ENCODE measurements at places on chromosomes 3 and 15. TPM values are rescaled to one million over a fixed set of nuclear protein-coding genes. Genes with fewer than 3 reads are reported as not detected.

Gene SV2B
- total RNA-seq = not detected

- no peak for DNase-seq
These were observed 37.7 kb upstream of the GNB5 start for GRCh38 chr15:52228921-52229320.

- no peak for DNase-seq
These were observed 13.4 kb upstream of the RTP1 start for GRCh38 chr3:187183903-187184302.

- DNase-seq = no peak
These were observed 2.3 kb downstream of the PLA2G4E start for GRCh38 chr15:42018306-42019224.

Gene PTH1R
- total RNA-seq = 0.34 TPM

- DNase-seq = no peak
These were observed 16.8 kb downstream of the PLA2G4B start for GRCh38 chr15:41855261-41855961.

- DNase-seq = no peak
These were observed 752 bp downstream of the CEP63 start for GRCh38 chr3:134486577-134487041.

GRCh38 chr3:165837058-165837525 is at the start of gene BCHE:
TSS of gene BCHE (minus strand) at chr3:165837423. CDS start at chr3:165831033, 6,390 bp downstream.
- DNase-seq = peak; percentile 33

- DNase-seq = no peak
These were observed 414.9 kb downstream of the RBMS3 start for GRCh38 chr3:29695643-29696198.

DNA sequence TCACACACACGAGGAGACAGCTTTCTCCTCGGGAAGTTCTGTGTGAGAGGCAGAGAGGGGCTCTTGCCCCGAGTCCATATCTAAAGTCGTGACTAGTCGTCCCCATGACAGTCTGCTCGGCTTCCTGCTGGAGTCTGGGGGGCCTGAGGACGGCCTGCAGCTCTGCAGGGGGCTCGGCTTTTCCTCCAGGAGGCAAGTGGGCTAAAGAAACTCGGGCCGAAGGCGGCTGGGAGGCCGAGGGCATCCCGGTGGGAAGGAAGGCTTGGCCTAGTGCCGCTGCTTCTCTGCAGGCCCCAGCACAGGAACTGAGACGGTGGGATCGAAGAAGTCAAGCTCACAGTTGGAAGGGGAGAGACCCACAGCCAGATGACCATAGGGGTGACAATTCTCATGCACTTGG is 25.4 kb upstream of the PIGZ start:
- DNase-seq = no peak

- DNase-seq = no peak
These were observed 33.3 kb downstream of the GLB1 start for GRCh38 chr3:33063651-33064051.

DNA sequence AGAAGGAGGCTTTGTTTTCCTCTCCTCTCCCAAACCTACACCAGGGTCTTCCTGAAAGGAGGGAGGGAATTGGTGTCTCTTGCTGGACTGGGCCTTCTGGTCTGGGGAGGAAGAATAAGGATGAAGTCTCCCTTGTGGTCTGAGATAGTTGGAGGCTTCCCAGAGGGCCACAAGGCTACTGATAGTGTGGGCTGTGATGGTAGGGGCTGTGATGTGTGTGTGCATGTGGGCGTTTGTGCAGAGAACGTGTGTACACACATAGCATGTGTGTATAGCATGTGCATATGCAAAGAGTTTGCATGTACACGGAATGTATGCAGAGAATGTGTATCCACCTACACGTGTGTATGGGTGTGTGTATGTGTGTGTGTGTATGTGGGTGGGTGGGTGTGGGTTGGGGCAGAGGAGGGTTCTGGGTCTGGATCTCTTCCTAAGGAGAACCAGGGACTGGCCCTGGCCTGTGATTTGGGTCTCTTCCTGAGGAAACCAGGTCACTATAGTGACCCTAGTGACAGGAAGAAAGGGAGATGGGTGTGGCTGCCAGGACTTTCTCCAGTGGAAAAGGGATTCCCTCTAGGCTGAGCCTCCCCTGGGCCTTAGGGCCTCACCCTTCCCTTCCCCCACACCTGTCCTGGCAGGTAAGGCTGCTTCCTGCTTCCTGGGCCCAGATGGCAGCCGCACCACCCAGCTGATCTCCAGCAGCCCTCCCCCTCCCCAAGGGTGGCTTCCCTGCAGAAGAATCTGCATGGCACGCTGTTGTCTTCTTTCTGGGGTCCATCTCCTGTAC is 1.7 kb downstream of the FLNB start:
- no peak for DNase-seq

DNA sequence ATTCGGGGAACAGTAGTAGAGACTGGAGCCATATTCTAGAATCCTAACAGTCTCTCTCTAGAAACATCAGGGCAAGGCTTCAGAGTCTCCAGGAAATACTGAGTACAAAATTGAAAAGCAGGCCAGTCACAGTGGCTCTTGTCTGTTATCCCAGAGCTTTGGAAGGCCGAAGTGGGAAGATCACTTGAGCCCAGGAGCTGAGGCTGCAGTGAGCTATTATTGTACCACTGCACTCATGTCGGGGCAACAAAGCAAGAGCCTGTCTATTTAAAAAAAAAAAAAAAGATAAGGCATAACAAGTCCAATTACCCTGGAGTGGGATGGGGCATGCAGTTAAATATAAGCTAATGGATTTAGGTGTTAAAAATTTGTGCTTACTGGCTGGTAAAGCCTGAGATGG is 79.0 kb downstream of the SEMA6D start:
- DNase-seq = no peak

- no peak for DNase-seq
These were observed 445.7 kb upstream of the BCHE start for GRCh38 chr3:166282931-166283330.

GRCh38 chr15:48592221-48592731 is 53.2 kb downstream of the FBN1 start:
- DNase-seq = no peak

Gene TF
- total RNA-seq = 0.98 TPM

DNA sequence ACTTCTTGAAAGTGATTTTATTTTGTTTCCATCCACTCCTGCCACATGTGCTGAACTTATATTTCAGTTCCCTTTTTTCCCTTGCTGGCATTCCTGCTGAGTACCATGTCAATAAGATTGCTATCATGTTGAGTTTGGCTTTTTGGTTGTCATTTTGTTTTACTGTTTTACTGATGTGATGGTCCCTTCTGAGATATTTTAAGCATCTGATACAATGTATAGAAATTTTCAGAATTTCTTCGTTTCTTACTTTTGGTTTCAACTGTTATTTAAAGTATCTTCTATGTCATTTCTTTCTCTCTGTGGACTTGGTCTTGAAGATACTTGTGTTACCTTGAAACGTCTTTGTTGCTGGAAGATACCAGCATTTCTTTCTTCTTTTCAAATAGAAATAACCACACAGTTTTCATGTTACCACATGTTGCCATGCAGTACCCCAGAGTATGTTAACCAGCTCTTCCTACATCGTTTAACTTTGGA is 14.1 kb downstream of the SIDT1 start:
- no peak for DNase-seq

- no peak for DNase-seq
These were observed 4.6 kb upstream of the RCCD1 start for GRCh38 chr15:90949979-90950675.

DNA sequence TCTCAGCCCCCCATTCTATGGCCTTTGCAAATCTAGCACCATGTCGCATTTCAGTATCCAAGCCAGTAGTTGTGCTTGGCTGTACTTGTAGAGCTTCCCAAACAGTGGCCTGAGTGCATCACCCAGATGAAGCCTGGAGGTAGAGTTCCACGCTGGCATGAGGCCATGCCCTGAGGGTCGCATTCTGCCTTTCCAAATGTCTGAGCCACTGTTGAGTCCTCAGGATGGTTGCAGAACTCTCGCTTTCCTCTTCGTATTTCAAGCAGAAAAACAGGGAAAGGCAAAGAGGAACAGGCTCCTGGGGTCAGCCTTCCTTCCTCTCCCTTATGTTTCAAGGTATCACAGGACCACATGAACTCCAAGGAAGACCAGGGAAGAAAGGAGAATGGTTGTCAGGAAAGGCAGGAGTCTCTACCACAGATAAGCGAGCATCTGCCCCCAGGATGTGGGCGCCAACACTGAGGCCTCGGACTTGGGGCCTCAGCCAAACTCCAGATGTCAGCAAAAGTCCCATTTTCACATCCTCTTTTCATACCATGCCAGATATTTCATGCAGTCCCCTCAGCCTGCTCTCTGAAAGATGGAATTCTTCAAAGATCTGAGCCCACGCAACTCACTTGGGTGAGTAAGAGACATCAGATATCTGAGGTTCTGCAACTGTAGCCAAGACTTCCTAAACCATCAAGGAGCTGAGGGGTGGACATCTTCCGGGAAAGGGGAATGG is 19.4 kb upstream of the PRR20G start:
- no peak for DNase-seq

DNA sequence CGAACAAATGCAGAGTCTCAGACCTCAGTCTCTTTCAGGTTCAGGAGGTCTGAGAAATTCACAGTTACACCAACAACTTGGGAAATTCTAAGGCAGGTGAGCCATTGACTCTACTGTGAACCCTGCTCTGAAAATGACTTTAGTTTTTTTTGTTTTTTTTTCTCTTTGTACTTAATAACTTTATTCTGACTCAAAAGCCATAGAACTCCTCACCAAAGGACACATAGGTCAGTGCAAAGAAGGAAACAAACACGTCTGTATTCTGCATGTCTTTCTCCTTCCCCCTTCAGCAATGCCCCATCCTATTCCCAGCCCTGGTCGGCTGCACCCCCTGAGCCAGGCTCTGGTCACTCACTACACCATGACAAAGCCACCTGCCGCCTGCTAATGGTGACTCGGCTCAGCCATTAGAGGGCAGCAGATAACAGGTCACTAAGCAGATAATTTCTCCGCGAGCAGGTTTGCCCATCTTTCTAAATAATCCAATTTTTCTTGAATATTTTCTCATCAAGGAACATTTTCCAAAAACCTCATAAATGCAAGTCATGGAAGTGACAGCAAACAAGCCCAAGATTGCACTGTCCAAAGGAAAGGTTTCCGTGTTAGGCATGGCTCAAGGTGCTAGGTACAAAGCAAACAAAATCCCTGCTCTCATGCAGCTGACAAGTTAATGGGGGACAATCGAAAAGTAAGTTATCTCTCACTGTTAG is 37.7 kb downstream of the TM4SF4 start:
- peak; percentile 61 for DNase-seq

DNA sequence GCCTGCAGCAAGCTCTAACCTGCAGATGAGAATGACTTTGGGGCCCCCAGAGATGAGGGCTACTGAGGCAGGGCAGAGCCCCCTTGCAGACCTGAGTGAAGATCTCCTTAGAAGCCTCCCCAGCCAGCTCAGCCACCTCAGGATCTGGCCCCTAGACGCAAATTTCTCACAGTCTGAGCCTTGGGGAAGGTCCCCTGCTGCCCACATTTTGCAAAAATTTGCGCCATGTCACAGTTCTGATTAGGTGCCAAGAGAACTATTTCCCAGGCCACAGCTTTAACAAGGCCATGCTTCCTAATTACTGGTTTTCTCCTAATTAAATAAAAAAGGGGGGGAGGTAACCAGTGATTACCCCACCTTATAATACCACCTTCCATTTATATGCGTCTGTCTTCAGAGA is 81.0 kb upstream of the HES1 start:
- DNase-seq = no peak
